CD4-positive, alpha-beta T cell treated with Interleukin-6 at 100 ng/mL for 8 hours (primary cell): ENCODE measurements at places on chromosomes 1 and 21.

DNA sequence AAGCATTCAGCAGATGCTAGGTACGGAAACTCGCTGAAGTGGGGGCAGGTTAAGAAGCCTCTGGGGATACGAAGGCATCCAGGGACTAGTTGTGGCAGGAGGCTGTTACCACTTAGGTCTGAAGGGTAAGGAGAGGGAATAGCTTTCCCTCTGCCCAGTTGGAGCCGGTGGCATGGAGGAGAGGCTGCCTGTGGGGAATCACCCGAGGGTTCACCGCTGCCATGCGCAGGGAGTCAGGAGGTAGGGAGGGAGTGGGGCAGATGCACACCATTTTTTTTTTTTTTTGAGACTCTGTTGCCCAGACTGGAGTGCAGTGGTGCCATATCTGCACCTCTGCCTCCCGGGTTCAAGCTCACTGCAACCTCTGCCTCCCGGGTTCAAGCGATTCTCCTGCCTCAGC is 6.1 kb downstream of the PCSK9 start:
- no peak for DNase-seq

DNA sequence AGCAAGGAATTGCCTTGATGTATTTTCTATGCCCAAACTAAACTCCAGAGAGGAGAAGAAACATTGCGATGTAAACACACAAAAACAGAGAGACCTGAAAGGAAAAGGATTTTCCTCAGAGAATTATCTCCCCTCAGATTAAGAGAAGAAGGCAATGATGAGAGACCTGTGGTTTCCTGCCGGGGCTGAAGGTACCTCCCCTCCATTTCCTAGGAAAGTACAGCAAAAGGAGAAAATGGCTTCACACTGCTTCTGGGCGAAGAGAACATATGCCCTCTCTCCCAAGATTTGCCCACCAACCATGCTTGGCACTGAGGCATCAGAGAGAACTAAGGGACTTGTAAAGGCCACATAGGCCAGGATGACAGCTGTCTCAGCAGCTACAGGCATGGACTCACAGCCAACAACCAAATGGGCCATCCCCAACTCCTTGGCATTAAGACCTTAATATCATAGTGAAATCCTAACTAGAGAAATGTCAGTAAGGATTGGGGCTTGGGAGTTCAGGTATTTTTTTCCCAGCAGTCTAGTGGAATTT is 523.0 kb downstream of the PTPRC start:
- DNase-seq, result no peak

DNA sequence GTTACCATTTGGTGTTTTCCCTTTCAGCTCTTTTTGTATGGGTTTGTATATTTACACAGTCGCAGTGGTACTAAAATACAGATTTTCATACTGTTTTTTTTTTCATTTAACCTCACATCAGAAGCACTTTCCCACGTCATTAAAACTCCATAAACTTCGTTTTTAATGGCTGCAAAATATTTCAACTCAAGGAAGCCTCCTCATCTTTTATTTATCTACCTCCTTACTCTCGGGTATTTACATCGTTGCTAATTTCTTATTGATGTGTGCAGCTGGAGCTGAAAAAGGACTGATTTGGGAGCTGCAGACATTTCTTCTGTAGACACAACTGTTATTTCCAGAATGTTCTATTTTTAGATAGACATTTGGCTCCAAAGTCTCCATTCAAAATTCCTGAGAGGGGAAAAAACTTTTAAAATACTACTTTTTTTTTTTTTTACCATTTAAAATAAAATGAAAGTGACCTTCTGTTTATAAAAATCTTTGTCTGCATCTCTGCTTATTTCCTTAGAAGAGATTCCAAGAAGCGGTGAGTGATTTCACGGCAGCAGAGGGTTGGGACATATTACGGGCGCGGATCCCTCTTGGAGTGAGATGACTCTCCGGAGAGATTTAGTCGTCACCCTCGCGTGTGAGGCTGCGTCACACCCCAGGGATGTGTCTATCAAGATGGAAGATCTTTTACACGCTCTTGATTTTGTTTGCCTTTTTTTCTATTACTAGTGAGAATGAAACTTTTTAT is 10.1 kb downstream of the RUNX3 start:
- no peak for DNase-seq

GRCh38 chr1:87121711-87122163 is 206.9 kb upstream of the LMO4 start:
- DNase-seq, result no peak

GRCh38 chr1:12696658-12697057 is 19.3 kb upstream of the AADACL3 start:
- DNase-seq, result no peak

DNA sequence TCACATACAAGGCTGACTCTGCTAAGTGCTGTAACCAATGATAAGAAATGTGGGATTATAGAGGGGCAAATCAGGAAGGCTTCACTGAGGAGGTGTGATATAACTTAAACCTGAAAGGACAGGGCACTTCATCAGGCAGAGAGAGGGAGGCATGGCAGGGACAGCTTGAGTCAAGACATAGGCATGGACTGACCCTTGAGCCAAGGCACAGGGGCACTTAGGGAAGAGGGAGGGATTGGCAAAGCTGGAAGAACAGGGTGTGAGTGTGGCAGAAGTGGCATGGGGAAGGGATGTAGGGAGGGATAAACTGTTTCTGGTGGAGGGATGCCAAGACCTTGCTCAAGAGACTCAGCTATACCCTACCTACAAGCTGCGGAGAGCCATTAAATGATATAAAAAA is 81.3 kb downstream of the PLXNA2 start:
- no peak for DNase-seq

DNA sequence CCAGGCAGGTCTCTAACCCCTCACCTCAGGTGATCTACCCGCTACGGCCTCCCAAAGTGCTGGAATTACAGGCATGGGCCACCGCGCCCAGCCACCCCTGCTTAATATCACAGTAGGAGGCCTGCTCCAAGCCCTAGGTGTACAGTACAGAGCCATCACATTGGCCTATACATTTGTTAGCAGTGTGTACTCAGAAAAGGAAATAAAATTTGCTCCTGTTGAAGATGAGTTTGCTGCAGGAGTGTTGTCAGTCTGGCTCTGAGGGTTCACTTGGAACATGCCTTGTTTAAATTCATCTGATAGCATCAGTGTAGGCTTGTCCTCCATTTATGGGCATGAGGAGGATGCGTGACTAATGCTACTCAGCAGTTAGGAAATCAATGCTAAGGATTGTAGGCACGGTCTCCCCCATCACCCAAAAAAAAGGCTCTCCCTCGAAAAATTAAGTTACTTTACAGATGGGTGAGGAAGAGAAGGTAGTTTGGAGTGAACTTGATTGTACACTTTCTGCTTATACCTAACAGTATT is 4.6 kb upstream of the ENAH start:
- no peak for DNase-seq

DNA sequence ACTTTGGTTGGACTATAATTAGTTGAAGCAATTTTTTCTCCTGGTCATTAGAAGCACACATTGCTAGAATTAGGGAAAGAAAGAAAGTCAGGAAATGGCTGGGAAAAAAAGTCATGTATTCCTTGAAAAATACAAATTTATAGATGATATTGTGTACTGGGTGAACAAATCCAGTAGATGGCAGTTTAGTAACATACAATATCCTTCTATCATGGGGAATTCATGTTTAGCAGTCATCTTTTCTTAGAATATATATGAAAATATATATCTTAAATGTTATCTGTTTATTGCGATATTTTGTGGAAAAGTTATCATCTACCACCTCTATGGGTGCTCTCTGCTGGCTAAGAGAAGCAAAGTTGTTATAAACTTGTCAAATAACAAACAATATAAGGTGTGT is 13.1 kb upstream of the ZRANB2 start:
- DNase-seq, result no peak

- DNase-seq, result no peak
Observed at GRCh38 chr1:163928069-163928468, 606.3 kb downstream of the NUF2 start.

- DNase-seq, result no peak
Observed at GRCh38 chr1:167130829-167131510, 37.1 kb downstream of the STYXL2 start.

- no peak for DNase-seq
Observed at GRCh38 chr1:34409689-34410229, 233.1 kb downstream of the C1orf94 start.

DNA sequence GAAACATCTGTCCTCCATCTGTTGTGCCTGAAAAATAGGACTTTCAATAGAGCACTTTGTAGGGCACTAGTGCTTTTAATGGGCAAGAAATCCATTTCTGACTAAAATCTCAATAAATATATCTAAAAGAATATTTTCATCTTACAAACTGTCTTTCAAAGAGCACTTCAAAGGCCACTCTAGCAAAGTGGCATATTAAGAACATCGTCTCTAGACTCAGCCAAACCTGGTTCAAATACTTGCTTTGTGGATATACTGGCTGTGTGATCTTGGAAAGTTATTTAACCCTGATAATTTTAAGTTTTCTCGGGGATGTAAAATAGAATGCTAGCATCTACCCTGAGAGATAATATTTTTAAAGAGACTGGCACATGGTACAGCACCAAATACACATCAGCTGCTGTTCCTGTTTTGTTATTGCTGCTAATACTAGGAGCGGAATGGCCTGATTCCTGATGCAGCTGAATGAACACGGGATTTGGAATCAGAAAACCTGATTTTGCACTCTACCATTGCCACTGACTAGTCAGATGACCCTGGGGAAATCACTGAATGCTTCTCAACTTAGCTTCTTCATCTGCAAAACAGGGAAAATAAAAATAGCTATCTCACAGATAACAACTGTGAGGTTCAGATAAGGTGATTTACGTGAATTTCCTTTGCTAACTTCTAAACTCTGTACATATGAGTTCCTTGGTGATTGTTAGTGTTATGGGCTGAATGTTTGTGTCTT is 25.2 kb upstream of the LRRC8C start:
- DNase-seq, result no peak

DNA sequence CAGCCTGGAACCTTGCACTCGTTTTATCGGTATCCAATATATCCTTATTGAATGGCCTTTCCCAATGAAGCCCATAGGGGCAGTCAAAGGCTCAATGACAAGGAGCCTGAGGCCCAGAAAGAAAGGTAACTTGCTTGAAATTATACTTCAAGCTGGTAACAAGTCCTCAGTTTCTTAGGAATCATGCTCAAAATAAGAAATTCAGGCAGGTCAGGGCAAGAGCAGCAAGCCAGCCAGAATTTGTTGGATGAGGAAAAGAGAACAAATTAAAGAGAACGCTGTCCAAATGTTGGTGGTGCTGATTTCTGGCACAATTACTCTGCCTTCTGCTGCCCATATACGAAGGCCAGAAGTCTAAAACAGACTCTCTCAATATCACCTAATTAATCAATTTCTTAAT is 77.6 kb downstream of the DDX20 start:
- DNase-seq, result no peak

DNA sequence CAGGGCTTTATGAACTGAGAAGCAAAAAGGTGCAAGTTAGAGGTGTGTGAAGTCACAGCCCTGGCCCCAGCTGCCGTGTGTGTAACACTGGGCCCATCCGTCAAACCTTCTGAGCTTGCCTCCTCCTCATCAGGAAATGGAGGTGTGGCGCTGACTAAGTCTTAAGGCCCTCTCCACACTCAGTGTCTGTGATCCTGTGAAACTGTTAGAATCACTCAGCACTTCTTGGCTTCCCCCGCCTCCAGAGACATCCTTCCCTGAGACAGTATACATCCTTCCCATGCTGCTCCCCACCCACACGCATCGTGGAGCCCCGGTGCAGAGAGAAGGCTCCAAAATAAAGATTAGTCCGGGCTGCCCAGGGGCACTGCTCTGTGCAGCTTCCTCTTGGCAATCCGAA is 33.3 kb downstream of the LRP8 start:
- DNase-seq, result peak; percentile 30

DNA sequence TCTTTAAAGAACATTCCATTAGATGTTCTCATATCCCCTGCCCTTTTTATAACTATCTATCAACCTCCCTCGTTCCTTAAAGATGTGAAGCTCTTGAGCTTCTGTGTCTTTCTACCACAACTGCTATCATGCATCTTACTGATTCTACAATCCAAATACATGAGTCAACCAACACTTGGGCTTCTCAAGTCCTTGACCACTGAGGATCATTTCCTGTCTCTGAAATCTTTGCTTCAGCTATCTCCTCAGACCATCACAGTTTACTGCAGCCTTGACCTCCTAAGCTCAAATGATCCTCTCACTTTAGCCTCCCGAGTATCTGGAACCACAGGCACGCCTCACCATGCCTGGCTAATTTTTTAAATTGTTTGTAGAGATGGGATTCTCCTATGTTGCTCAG is 75.2 kb downstream of the FMO4 start:
- DNase-seq, result no peak

GRCh38 chr1:224163311-224163710 is 19.7 kb upstream of the DEGS1 start:
- DNase-seq, result no peak

DNA sequence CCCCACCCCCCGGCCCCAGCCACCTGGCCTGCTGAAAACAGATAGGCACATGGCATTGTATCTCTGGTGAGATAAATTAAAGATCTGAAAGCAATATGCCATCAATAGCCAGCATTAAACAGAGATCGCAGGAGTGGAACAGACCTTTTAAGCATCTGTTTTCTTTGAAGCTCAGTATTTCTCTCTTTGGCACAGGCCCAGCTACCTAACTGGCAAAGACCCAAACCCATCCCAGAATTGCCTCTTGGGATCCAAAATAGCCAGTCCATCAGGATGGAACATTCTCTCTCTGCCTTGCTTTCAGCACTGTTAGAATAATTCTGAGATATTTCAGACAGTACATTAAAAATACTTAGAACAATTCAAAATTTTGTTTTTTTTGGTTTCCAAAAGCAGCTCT is 46.0 kb downstream of the KCNJ6 start:
- DNase-seq, result no peak

- no peak for DNase-seq
Observed at GRCh38 chr1:67515324-67516080, 85.3 kb upstream of the SERBP1 start.

DNA sequence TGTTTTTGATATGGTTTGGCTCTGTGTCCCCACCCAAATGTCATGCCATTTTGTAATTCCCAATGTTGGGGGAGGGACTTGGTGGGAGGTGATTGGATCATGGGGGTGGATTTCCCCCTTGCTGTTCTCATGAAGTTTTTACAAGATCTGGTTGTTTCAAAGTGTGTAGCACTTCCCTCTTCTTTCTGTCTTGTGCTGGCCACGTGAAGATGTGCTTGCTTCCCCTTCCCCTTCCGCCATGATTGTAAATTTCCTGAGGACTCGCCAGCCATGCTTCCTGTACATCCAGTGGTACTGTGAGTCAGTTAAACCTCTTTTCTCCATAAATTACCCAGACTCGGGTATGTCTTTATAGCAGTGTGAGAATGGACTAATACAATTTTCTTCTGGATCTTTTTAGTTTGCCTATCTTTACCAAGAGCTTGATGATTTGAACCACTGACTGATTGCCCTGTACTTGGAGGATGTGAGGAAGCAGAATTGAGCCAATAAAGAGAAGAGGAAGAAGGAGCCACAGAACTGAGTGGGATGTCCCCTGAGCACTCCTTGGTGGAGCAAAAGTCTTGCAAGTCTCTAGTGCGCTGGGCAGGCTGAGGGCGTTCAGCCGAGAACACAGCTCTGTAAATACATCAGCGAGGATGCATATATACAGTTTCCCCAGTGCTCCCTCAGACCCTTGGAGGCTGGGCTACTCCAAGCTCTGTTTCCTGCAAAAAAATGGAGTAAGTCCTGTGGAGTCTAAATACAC is 102.6 kb downstream of the CYYR1 start:
- DNase-seq, result no peak

- DNase-seq, result no peak
Observed at GRCh38 chr1:1873186-1873585, 17.7 kb downstream of the GNB1 start.
